ENCODE measurements at places on chromosomes 5 and 9. TPM values are rescaled to one million over a fixed set of nuclear protein-coding genes. Genes with fewer than 3 reads are reported as not detected.

The TCERG1 gene
- total RNA-seq, result 85.2 TPM

The CARD6 gene
- total RNA-seq, result 5.2 TPM

The UGT3A1 gene
- total RNA-seq, result not detected

The PCAT7 gene
- total RNA-seq, result not detected

The MARCOL gene
- total RNA-seq, result not detected

The TXNDC8 gene
- total RNA-seq, result not detected

The GPRIN1 gene
- total RNA-seq, result 2.5 TPM

DNA sequence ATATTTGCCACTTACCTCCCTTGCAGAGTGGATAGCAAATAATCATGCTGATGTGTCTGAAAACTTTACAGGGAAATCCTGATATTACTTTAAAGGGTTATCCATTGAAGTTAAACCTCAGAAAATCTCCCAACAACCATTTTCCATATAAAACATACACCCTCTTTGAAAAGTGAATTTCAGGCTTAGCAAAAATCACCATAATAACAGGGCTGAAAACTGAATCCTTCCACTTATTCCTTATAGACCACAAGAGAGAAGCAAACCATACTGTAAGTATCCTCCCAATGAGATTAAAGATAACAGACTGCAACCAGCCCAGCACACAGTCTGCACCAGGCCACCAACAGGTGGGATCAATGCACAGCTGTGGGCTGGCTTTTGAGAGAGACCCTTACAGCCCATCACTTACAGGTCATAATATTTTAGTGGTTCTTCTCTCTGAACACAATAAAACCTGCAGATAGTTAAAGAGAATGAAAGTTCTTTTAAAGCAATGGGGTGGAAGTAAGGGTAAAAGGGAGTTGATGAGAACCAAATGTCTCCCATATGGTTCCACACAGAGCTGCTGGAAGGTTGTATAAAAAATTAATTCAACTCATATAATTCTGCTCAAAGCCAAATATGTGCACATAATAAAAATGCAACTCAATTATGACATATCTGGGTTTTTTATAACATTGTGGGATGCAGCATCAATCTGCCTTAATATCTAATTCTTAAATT lies 376.2 kb upstream of the GRAMD2B start:
- no peaks in the 10 kb centered on the region for H3K36me3 ChIP-seq
- H3K27me3 ChIP-seq, result no peaks in the 10 kb centered on the region
- H3K27ac ChIP-seq, result no peak overlapping the region
- no peak overlapping the region for H3K4me3 ChIP-seq
- no peaks in the 10 kb centered on the region for H3K4me1 ChIP-seq

GRCh38 chr9:130132746-130133145 lies 39.5 kb upstream of the NCS1 start:
- no peak overlapping the region for H3K4me3 ChIP-seq
- H3K27ac ChIP-seq, result no peak overlapping the region
- no peaks in the 10 kb centered on the region for H3K27me3 ChIP-seq
- H3K4me1 ChIP-seq, result peaks cover 60% of the 10 kb centered on the region
- H3K36me3 ChIP-seq, result peaks cover 66% of the 10 kb centered on the region
- DNase-seq, result no peak

DNA sequence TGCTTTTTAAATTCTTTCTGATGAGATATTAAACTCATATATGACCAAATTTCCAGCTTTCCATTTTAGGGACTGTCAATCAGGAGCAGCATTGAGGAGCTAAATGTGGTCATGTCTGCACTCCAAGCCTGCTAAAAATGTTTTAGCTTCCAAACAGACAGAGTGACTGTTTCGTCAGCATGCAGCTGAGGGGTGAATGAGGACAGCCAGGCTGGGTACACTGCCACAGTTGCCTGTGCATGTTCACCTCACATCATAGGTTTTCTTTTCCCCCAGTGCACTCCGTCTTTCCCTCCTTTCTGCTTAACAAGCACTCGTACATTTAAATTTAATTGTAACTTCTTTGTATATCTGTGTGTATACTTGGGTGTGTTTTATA lies 138.1 kb downstream of the ARRDC3 start:
- peaks cover 5% of the 10 kb centered on the region for H3K36me3 ChIP-seq
- peaks cover 6% of the 10 kb centered on the region for H3K27me3 ChIP-seq
- H3K27ac ChIP-seq, result no peak overlapping the region

DNA sequence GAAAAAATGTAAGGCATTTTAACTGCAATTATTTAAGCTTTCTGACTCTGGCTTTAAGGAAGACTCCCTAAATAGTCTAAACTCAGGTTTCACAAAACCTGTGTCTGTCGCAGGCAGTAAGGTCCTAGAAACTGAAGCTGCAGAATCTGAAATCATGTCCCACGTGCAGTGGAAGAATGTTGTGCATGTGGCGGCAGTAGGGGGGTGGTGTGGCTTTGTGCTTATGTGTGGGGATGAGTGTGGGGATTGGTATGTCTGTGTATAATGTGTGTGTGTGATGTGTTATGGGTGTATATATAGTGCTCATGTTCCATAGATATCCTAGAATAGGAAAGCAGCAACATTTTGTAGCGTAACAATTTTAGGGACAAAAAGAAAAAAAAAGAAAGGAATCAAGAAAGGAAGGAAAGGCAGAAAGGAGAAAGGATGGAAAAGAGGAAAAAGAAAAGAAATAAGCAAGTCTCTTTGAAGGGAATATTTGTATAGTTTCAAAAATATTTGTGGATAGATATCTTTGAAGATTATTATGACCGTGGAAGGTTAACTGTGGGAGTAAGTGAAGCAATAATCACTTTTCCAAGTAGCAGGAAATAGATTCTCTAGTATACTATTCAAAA lies 6.6 kb downstream of the ANKDD1B start:
- no peaks in the 10 kb centered on the region for H3K36me3 ChIP-seq
- H3K27ac ChIP-seq, result no peak overlapping the region
- no peak overlapping the region for H3K4me3 ChIP-seq
- H3K4me1 ChIP-seq, result no peaks in the 10 kb centered on the region

DNA sequence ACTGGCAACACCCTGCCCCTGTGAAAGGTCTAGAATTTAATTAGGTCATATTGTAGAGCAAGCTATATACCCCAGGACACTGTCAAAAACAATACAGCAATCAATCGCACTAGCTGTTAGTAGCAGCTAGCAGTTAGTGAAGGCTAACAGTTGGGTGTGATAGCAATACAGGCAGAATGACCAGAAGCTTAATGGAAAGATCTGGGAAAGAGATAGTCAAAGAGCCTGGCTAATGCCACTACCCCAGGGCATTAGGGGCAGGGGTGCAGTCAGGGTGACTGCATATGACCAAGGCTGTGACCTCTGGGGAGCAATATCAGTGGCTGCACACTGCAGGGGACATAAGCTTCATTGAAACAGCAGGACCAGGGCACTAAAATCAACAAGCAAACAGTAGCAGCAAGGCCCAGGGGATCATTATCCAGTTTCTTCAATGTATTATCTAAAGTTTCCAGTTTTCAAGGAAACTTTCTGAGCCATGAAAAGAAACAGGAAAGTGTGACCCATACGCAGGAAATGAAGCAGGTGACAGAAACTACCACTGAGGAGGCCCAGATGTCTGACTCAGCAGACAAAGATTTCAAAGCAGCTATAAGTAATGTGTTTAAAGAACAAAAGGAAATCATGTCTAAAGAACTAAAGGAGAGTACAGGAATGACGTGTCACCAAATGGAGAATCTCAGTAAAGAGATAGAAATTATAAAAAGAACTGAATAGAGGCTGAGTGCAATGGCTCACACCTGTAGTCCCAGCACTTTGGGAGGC lies 82.4 kb downstream of the ZNF354C start:
- no peak overlapping the region for H3K27ac ChIP-seq
- no peak overlapping the region for H3K4me3 ChIP-seq
- H3K36me3 ChIP-seq, result peaks cover 11% of the 10 kb centered on the region
- H3K27me3 ChIP-seq, result no peaks in the 10 kb centered on the region
- DNase-seq, result peak; percentile 22

DNA sequence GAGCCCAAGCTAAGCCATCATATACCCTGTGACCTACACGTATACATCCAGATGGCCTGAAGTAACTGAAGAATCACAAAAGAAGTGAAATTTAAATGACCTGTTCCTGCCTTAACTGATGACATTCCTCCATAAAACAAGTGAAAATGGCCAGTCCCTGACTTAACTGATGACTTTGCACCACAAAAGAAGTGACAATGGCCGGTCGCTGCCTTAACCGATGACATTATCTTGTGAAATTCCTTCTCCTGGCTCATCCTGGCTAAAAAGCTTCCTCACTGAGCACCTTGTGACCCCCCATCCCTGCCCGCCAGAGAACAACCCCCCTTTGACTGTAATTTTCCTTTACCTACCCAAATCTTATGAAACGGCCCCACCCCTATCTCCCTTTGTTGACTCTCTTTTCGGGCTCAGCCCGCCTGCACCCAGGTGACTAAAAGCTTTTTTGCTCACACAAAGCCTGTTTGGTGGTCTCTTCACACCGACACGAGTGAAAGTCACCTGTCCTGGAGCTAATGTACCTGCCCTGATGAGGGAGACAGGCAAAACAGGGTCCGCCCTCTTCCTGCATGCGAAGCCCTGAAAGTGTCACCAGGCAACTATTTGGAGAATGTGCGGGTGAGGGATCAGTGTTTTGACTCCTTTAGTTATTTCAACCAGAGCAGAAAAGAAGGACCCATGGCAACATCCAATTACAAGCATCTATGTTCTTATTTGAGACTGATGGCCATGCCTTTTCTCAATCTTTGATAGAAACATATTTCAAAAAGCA lies 266.1 kb downstream of the SMARCA2 start:
- no peaks in the 10 kb centered on the region for H3K36me3 ChIP-seq
- DNase-seq, result no peak
- H3K4me3 ChIP-seq, result no peak overlapping the region
- peaks cover under 1% of the 10 kb centered on the region for H3K27me3 ChIP-seq

DNA sequence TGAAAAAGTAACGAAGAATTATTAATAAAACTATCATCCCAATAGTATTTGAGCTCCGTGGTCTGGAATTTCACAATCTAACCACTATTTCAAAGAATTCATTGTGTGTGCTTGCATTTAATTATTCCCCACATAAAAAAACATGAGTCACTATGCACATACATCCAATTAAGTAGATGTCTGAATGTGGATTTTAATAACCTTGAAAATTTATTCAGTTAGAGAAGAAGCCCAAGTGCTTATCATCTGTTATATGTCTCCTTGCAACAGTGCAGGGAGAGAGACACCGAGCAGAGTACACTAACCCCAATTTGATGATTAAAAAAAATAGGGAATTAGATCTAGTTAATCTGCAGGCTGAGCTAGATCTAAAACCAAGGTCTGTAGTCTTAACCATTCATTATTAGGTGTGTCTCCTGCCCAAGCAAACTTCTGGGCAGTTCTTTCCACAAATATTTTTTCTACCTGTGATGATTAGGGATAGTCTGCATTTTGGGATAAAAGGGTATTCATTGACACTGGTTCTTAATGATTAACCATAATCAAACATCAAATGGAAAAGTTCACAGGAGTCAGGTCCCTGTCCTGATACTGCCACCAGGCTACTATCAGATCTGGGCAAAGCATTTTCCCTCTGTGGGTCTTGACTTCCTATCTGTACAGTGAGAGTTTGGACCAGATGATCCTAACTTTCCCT lies 164.2 kb downstream of the GRIA1 start:
- H3K27me3 ChIP-seq, result peaks cover 2% of the 10 kb centered on the region
- H3K4me3 ChIP-seq, result no peak overlapping the region
- no peak for DNase-seq

- peaks cover 4% of the 10 kb centered on the region for H3K36me3 ChIP-seq
- H3K27me3 ChIP-seq, result peaks cover 9% of the 10 kb centered on the region
- DNase-seq, result no peak
Measured at GRCh38 chr5:74624931-74625505, 15.5 kb downstream of the ENC1 start.

- H3K27ac ChIP-seq, result no peak overlapping the region
- peaks cover 2% of the 10 kb centered on the region for H3K36me3 ChIP-seq
- peaks cover 20% of the 10 kb centered on the region for H3K4me1 ChIP-seq
- H3K4me3 ChIP-seq, result no peak overlapping the region
- no peaks in the 10 kb centered on the region for H3K27me3 ChIP-seq
Measured at GRCh38 chr5:139199321-139199720, 1.2 kb upstream of the SIL1 start.

DNA sequence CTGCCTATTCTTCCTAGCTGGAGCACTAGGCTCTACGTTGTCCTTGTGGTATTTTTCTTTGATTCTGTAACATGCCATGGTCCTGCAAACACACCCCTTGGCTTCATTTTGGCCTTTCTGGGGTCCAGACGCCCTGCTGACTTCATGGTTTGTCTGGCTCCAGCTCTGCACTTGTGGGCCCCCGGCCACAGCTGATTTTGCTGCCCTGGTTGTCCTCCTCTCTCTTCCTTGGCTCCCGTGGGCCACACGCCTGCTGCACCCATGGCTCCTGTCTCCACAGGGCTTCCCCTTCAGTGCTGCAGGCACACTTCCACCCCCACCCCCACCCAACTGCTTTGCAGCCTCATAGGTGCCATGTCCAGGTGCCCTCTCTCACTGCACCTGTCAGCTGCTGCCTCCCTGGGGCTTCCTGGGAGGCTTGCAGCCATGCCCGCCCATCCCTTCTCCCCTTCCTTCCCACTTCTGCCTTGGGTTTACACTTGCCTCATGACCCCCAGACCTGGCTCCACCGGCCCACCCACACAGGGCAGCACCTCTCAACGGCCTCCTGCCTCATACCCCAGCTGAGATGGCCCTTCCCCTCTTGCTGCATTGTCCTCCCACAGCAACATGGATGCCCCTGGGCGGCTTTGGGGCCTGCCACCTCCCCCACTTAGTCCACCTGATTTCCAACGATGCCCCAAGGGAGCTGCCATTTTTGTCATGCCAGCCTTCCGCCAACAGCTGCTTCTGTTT lies 25.6 kb downstream of the SLC6A3 start:
- no peak overlapping the region for H3K4me3 ChIP-seq
- no peaks in the 10 kb centered on the region for H3K27me3 ChIP-seq
- H3K36me3 ChIP-seq, result no peaks in the 10 kb centered on the region
- DNase-seq, result no peak
- H3K27ac ChIP-seq, result no peak overlapping the region
- no peaks in the 10 kb centered on the region for H3K4me1 ChIP-seq

DNA sequence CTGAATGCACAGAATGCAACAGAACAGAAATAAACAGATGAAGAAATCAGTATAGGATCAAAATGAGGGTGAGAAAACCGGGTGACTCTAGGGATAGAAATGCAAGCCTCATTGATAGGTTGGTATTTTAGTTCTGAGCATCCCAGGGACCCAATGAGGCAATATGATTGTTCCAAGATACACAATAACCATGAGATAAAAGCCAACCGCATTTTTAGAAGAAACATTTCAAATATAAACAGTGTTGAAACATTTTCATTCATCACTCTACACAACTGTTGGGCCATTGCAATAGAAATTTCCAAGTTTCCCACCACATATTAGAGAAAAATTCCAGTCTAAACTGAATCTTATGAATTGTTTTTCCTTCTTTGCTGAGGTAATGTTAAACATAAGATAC lies 452.3 kb upstream of the PTGER4 start:
- no peaks in the 10 kb centered on the region for H3K27me3 ChIP-seq
- no peak for DNase-seq
- H3K36me3 ChIP-seq, result no peaks in the 10 kb centered on the region
- no peak overlapping the region for H3K4me3 ChIP-seq
- H3K4me1 ChIP-seq, result peaks cover 19% of the 10 kb centered on the region

GRCh38 chr9:95092262-95093072 lies 225.0 kb downstream of the FANCC start:
- H3K4me1 ChIP-seq, result peaks cover 12% of the 10 kb centered on the region
- H3K27ac ChIP-seq, result no peak overlapping the region
- H3K36me3 ChIP-seq, result no peaks in the 10 kb centered on the region
- H3K27me3 ChIP-seq, result no peaks in the 10 kb centered on the region
- H3K4me3 ChIP-seq, result no peak overlapping the region

GRCh38 chr5:119367502-119368237 lies 11.9 kb downstream of the TNFAIP8 start:
- no peak for DNase-seq
- H3K27me3 ChIP-seq, result no peaks in the 10 kb centered on the region
- H3K4me3 ChIP-seq, result peak overlapping the region; percentile 52
- peak overlapping the region; percentile 88 for H3K27ac ChIP-seq
- H3K4me1 ChIP-seq, result peaks cover 79% of the 10 kb centered on the region

- no peaks in the 10 kb centered on the region for H3K27me3 ChIP-seq
- H3K36me3 ChIP-seq, result peaks cover 65% of the 10 kb centered on the region
- DNase-seq, result no peak
Measured at GRCh38 chr9:109046346-109046745, 33.0 kb upstream of the CTNNAL1 start.

Measured in activated CD4-positive, alpha-beta T cell treated with anti-CD3 and anti-CD28 coated beads, Interleukin-2, amount 10 ng/mL, durations not matched to agents 7 days and 5 days (primary cell).